ENCODE measurements at places on chromosomes 7 and 10.

- no peak for DNase-seq
Measured at GRCh38 chr10:123517426-123517825, 148.7 kb upstream of the GPR26 start.

DNA sequence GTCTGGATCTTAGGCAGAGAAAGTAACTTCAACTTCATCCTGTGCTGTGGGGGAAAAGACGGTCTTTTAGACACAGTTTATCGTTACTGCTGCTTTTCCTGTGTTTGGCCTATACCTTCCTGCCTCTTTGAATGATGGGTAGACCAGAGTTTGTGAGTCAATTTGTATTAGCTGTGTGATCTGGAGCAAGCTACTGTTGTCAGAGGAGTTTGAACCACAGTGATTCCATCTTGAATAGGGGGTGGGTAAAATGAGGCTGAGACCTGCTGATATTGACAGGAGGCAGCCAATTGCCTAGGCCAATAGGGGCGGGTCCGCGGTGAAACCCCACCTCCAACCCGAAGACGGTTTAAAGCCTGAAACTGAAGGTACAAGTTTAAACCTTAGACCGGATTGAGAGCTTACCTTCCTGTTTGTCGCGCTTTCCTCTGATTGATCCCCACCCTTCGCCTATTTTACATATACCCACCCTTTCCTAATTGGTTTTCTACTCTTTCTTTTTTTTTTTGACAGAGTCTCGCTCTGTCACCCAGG is 35.8 kb upstream of the EIF4H start:
- DNase-seq: no peak

DNA sequence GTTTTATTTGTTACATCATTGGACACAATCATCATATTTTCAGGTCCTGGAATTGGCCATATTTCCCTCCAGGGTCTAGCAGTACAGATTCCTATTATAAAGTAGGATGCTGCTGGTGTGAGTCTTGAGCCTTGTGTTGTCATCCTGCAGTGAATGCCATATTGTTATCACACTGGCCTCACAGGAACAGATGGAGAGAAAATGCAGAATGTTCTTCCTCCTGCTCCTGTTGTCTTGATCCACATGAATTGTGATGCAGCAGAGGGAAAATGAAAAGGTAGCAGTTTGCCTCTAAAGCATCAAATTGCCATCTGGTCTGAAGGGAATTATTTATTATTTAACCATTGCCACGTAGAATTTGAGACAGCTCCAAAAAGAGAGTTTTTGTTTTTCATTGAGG is 248.6 kb downstream of the GPAM start:
- DNase-seq: no peak

DNA sequence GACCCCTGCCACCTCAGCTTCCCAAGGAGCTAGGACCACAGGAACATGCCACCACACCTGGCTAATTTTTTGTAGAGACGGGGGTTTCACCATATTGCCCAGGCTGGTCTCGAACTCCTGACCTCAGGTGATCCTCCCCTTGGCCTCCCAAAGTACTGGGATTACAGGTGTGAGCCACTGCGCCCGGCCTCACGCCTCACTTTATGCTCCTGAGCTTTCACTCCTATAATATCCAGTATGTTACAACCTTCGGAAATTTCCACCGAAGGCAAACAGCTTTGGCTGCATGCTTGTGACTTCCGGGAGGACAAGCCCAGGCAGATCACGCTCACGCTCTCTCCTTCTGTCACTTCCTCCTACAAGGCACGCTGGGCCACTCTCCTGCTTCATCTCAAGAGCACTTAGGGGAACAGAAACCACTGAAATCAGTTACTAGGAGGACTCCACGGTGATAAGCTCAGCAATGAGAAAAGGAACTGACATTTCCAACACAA is 4.4 kb upstream of the MAD1L1 start:
- DNase-seq: no peak

DNA sequence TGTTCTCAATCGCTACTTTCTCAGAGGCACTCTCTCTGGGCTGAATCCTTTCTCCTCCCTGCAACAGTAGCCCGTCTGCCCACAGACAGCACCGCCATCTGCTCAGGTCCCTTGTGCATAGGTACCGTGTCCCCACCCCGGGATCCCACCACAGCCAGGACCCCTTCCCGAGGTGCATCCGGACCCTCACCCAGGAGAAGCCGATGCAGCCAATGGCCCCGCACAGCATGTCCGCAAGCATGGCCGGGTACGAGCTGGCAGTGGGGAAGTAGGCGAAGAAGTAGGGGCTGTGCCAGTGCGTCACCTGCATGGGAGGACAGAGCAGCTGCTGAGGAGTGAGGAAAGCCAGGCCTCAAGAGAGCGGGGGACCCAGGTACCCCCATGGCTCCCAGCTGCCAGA is 25.5 kb downstream of the DDC start:
- DNase-seq: no peak

Measured in suprapubic skin (tissue), 4 donors.